ENCODE measurements at places on chromosomes 5 and 9. TPM values are rescaled to one million over a fixed set of nuclear protein-coding genes. Genes with fewer than 3 reads are reported as not detected.

SOHLH1 gene
- not detected for total RNA-seq

UGT3A1 gene
- not detected for total RNA-seq

CNTNAP3B gene
- 8.2 TPM for total RNA-seq

SPATA31C1 gene
- not detected for total RNA-seq

ANXA2R gene
- 1.3 TPM for total RNA-seq

DNA sequence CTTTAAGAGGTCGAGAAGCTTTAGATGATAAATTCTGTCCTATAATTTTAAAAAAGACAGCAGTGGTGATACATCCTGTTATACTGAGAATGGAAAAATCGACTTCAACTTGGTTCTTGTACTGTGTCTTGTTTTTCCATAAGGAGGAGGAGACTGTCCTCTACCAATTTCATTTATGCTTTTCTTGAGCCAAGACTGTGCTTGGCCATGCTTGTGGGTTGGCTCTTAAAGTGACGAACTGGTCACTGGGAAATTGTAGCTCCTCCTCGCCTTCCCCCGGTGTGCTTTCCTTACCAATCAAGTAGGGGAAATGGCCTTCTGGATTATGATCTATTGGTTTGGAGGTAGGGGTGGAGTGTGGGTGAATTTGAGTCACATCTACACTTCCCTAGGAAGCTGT is 67.1 kb upstream of the HSPB3 start:
- peaks cover 18% of the 10 kb centered on the region for H3K4me1 ChIP-seq
- no peak overlapping the region for H3K27ac ChIP-seq
- no peaks in the 10 kb centered on the region for H3K27me3 ChIP-seq

DNA sequence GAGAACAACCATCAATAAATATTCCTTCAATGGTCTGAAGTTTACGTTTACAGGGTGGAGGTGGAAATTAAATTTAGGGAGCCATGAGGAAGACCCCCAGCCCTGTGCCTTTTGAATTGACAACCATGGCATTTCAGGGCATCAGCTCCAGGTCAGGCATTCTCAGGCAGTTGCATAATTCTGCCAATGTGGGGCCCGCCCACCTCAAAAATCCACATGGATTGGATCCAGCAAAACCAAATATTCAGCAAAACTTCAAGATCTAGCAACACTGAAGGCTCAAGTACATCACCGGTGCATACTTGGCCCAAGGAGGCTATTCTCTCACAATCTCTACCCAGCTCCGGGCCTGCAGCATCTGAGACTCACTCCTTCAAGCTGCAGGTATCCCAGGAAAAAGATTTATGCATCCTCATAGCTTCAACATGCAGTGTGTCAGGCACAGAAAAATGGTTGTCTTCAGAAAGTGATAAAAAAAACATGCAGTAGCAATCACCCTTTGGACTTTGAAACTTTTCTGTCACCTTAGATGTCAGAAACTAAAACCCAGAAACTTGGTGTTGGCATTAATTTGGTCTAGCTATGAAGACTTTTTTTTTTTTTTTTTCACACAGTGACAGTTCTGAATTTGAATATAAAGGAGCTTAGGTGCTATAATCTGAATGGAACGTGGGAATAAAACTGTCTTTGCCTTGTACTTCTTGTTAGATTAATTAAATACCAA is 21.4 kb upstream of the ANXA2R start:
- H3K36me3 ChIP-seq, result peaks cover 18% of the 10 kb centered on the region
- H3K4me3 ChIP-seq, result no peak overlapping the region
- H3K4me1 ChIP-seq, result peaks cover 9% of the 10 kb centered on the region
- DNase-seq, result no peak
- peak overlapping the region; percentile 21 for H3K27ac ChIP-seq

GRCh38 chr5:96645091-96645490 is 17.1 kb upstream of the CAST start:
- H3K27me3 ChIP-seq, result no peaks in the 10 kb centered on the region
- H3K36me3 ChIP-seq, result no peaks in the 10 kb centered on the region
- H3K4me1 ChIP-seq, result peaks cover 16% of the 10 kb centered on the region
- DNase-seq, result no peak

DNA sequence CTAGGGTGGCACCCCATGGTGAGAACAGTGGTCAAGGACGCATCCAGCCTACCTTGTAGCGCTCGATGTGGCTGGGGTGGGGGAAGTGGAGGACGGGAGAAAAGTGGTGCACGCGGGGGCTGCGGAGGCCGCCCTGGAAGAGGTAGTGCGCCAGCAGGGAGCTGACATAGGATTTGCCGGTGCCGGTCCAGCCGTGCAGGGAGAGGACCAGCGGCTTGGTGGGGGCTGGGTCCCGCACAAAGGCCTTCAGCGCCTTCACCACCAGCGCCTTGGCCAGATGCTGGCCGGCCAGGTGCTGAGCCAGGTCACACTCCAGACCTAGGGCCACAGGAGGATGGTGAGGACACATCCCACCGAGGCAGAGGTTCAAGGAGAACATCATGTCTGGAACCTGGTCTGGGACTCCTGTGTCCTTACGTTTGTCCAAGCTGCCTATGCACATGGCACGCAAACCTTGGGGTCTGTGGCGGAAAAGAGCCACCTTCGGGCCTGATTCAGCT is 797 bp downstream of the TOR2A start:
- H3K4me3 ChIP-seq, result peak overlapping the region; percentile 74
- H3K27me3 ChIP-seq, result no peaks in the 10 kb centered on the region
- H3K4me1 ChIP-seq, result no peaks in the 10 kb centered on the region

GRCh38 chr9:105129731-105130130 is 114.7 kb upstream of the SLC44A1 start:
- DNase-seq, result no peak
- H3K27me3 ChIP-seq, result no peaks in the 10 kb centered on the region
- H3K4me1 ChIP-seq, result peaks cover 12% of the 10 kb centered on the region
- no peak overlapping the region for H3K4me3 ChIP-seq
- H3K36me3 ChIP-seq, result no peaks in the 10 kb centered on the region

DNA sequence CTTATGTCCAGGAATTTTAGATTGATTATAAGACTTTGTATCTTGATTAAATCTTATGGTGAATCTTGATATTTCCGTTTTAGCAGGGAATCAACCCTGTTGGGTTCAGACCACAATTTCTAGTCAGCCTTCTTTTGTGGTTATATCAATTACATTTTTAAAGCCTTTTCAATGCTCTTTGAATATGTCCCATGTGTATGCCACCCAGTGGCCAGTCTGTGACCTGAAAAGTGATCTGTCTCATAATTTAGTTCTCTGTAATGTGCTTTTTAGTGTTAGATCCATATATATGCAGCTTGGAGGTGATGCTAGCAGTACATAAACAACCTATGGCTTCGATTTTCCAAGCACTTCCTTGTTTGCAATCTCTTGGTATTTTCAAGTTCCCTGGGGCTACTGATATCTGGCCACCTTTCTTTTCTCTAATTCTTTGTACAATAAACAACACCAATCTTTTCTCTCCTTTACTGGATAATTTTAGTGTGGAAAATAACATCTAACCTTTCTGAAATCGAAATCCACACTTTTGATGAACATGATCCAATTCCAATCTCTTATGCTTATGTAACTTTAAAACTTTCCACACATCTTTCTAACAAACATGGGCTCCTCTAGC is 28.8 kb downstream of the PDE8B start:
- H3K27ac ChIP-seq, result no peak overlapping the region
- H3K4me1 ChIP-seq, result no peaks in the 10 kb centered on the region
- no peaks in the 10 kb centered on the region for H3K36me3 ChIP-seq

- no peaks in the 10 kb centered on the region for H3K4me1 ChIP-seq
- H3K27me3 ChIP-seq, result no peaks in the 10 kb centered on the region
- H3K4me3 ChIP-seq, result no peak overlapping the region
- no peak for DNase-seq
- no peaks in the 10 kb centered on the region for H3K36me3 ChIP-seq
- H3K27ac ChIP-seq, result no peak overlapping the region
These were observed 288.0 kb downstream of the ASTN2 start for GRCh38 chr9:117126871-117127270.

- H3K36me3 ChIP-seq, result peaks cover 34% of the 10 kb centered on the region
- no peak overlapping the region for H3K27ac ChIP-seq
- H3K4me3 ChIP-seq, result no peak overlapping the region
- no peak for DNase-seq
- H3K27me3 ChIP-seq, result no peaks in the 10 kb centered on the region
- no peaks in the 10 kb centered on the region for H3K4me1 ChIP-seq
These were observed 62.4 kb downstream of the PJA2 start for GRCh38 chr5:109347252-109347888.

All from MCF 10A (cell line).